ENCODE measurements at places on chromosomes 16 and 17.

GRCh38 chr17:8966926-8967325, 1.4 kb upstream of the PIK3R5 start:
- DNase-seq: no peak

DNA sequence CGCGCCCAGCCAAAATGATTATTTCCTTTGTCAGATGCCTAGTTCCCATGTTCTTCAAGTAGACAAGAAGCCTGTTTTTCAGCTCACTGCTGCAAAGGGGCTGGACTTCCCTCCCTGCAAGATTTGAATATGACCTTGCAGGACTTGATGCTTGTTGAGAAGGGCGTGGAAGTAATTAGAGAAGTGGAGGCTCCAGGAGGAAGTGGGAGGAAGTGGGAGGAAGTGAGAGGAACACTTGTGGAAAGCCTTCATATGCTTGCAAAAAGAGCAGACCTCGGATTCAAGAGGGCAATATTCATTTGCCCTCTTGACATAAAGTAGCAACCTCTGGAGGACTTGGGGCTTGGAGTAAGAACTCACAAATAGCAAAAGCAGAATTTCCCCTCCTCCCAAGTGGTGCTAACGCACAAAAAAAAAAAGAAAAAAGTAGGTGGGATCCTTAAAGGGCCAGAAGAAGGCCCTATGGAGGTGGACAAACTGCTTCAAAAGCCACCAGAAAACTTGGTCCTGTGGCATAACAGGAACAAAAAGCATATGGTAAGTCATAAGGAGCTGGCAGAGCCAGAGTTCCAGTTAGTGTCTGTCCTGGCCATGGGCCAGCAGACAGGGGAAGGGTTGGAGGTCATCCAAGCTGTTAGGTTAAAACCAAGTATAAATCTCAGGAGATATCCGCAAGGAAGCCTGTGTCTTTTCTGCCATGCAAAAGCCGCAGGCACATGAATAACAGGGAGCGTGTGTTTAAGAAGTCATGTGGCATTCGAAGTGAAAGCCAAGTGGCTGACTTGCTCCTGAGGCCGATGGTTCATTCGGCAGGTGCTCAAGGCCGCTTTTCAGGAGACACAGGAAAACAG, 20.6 kb upstream of the PRKAR1A start:
- peak; percentile 17 for DNase-seq

GRCh38 chr17:20236578-20237227, 227.5 kb downstream of the SPECC1 start:
- DNase-seq: no peak

DNA sequence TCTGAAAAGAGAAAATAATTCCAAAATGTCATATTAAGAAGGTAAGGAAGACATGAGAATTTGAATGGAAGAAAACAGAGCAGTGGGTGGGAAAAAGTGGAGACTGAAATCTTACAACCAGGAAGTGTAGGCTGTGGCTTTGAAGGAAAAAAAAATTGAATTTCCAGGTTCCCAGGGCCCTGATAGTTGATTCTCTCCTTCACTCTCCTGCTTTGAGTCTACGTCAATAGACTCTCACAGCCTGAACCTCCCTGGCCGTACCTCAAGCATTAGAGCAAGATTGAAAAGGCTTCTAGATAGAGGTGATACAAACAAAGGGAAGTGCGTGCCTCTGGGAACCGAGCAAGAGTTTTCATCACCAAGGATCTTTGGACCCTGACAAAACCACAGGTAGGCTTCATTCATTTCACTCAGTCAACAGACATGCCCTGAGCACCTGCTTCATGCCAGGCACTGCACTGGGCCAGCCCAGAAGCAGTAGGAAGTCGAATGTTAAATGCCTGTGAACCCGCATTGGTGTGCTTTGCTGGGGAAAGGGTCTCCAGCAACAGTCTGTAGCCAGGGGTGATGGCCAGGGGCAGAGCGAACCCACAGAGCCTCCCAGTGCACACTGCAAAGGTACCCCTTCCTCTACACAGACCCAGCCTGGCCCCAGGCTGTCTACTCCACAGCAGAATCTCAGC, 163.9 kb downstream of the SLC39A11 start:
- DNase-seq: no peak

DNA sequence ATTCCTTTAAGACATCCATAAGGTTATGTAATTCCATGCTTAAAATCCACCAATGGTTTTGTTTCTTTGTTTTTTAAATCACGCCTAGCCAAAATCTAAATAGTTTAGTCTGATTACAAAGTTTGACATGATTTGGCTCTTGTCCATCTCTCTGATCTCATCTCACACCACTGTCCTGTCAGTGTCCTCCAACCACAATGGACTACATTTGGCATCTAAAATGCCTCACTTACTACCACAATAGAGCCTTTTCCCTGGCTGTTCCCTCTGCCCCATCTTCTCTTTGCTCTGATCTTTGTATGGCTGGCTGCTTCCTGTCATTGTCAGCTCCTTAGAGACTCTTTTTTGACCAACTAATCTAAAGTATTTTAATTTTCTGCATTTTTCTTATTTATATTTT, 157.2 kb downstream of the MYO1D start:
- DNase-seq: no peak

- no peak for DNase-seq
Observed at GRCh38 chr17:47732399-47733046, 513 bp upstream of the TBX21 start.

DNA sequence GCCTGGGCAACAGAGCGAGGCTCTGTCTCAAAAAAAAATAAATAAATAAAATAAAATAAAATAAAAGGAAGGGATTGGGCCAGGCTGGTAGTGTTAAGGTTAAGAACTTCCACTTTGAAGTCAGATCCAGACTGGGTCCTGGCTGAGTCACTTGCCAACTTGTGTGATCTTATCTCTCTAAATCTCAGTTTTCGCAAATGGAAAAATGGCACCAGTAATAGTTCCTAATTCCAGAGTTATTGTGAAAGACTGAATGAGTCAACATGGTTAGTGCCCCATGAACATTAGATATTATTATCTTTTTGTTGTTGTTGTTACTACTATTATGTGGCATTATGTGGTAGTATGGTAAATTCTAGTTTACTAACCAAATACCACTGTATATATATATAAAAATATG, 188.0 kb upstream of the AXIN2 start:
- DNase-seq: no peak

GRCh38 chr17:58728798-58729197, 26.9 kb upstream of the PPM1E start:
- DNase-seq: no peak

DNA sequence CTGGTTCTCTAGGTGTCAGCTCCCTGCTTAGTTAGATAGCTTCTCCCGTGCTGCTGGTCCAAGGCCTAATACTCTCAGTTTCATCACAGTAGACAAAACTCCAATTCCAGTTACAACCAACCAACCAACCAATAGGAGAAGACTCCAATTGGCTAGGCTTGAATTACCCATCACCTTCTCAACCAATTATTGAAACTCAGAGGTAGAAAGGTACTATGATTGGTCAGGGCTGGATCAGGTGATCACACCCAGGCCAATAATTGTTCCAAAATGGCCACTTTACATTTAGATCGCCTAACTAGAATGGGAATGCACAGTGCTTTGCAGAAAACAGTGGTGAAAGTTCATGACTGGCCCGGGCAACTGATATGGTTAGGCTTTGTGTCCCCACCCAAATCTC, 49.5 kb upstream of the CRHR1 start:
- no peak for DNase-seq

GRCh38 chr16:12551530-12551929, 252.2 kb downstream of the CPPED1 start:
- no peak for DNase-seq

- no peak for DNase-seq
Observed at GRCh38 chr17:73342050-73342522, 30.3 kb upstream of the CDC42EP4 start.

All from CD4-positive, alpha-beta T cell treated with Interleukin-15 for 4 hours (primary cell).